ENCODE measurements at places on chromosomes 5 and 9.

DNA sequence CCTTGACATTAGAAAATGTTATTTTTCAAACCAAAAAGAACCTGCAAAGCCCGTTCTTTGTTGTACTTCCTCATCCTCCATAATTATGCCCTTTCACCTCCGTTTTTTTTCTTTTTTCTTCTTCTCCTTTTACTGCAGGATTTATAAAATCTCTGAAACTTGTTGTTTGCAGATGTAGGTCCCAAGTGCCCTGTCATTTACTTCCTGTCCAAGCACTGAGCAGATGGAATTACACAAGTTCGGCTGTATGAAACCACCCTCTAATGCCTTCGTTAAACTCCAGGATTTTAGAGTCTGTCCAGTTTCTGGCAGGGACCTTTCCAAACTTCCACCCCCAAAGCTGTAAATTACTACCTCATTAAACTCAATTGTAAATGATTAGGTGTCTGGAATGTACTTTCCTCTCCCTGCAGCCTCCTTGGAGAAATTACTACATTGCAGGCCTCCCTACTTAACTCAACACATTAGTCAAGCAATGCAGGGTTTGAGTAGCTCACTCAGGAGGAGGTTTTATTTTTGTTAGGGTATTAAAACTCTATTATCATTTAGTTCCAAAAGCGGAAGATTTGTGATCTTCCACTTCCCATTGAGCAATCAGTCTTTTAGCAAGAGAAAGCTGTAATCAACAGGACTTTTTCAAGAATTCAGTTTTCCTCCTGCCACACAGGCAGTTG is 125.6 kb upstream of the LPAR1 start:
- DNase-seq = no peak

DNA sequence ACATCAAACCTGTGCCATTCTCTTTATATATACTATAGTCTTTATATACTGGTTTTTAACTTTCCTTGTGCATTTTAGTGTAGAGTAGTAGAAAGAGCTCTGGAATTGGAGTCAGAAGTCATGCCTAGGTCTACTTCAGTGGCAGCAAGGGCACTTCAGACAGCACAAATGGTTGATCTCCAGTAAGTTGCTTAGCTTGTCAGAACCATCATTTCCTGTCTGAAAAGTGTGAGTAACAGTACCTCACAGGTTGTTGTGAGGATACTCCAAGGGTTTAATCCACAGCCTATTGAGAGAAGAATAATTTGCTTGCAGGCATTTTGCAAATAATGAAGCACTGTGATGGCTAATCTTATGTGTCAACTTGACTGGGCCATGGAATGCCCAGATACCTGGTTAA is 95.8 kb upstream of the NR4A3 start:
- DNase-seq = no peak

- no peak for DNase-seq
Measured at GRCh38 chr5:114332925-114333324, 28.9 kb upstream of the KCNN2 start.

- no peak for DNase-seq
Measured at GRCh38 chr9:76351006-76351405, 43.2 kb downstream of the RFK start.

- no peak for DNase-seq
Measured at GRCh38 chr9:33676746-33677505, 118.4 kb upstream of the PRSS3 start.

- no peak for DNase-seq
Measured at GRCh38 chr9:98899408-98900056, 44.2 kb upstream of the COL15A1 start.

DNA sequence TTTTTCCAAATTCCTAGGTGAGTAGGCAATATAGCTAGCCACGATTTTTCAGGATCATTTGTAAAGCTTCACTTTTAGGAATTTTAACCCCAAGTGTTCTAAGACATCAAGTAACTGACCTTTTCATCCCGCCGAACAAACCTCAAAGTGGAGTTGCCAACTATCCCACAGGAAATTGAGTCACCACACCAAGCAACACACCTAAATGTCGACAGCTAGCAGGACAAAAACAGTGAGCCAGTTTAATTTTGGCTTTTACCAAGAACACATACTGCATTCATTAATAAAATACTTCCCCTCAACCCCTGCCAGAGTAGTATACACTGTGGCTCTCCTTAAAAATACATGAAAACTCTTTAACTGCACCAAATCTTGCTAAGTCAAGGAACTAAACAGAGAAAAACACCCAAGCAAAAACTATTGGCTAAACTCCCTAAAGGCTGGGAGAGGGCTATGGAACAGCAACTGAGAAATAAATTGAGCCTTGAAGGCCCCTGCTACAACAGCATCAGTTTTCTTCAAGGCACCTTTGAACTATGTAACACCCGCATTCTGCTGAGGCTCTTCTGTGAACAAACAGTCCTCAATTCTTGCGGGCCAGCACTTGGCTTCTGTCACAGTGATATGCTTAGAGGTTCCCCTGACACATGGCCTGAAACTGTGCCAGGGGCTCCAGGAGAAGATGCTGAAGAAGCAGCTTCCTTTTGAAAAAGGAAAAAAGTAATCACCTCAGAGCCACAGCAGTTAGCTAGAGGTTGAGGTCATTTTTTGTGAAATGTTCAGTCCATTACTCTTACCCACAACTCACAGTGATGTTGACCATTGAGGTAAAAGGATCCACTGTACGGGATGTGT is 459.6 kb downstream of the RAB3C start:
- no peak for DNase-seq

Measured in epithelial cell of prostate (primary cell).